Stimulated activated CD4-positive, alpha-beta T cell treated with anti-CD3 and anti-CD28 coated beads, TNF-alpha, amount 100 ng/mL, for 4 hours (primary cell): ENCODE measurements at places on chromosomes 6 and 20.

GRCh38 chr6:155970876-155971708, 515.5 kb upstream of the NOX3 start:
- no peak for DNase-seq

DNA sequence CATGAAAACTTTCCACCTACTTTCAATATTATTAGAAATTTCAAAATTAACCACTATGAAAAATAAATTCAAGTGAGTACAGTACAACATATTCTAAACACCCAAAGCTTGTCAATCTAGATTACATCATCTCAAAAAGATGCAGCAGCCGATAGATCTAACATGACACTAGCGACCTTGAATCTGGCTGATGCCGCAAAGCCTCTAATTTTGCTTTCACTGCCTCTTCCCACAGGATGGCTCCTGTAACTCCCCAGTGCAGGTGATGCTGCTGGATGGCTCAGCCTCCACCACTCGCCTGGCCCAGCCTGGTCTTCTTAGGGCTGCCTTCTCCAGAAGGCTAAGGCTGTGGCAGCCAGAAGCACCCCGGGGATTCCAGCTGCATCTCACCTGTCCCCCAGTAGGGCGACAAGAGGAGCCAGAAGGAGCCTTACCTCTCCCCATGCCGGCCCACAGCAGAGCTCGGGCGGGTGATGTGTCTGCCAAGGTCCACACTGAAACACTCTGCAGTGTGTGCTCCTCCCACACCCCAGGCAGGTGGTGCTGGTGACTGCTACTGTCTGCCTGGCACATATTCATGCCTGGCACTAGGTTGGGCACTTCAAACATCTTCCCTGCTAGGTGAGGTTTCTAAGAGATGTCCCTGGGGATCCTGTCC, 82.1 kb downstream of the SLC23A2 start:
- no peak for DNase-seq

- no peak for DNase-seq
These were observed 3.4 kb upstream of the ABHD16B start for GRCh38 chr20:63857764-63858392.

DNA sequence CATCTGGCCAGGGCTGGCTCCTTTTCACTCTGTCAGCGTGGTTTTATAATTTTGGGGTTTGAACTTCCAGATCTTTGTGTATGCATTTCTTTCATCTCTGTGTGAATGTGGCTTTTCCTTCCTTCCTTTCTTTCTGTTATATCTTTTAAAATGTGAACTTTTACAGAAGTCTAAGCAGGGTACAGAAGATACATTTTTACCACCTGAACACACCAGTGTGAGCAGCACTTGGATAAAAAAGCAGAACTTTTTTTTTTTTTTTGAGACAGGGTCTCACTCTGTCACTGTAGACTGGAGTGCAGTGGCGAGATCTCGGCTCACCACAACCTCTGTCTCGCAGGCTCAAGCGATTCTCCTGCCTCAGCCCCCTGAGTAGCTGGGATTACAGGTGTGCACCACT, 20.5 kb downstream of the CEBPB start:
- no peak for DNase-seq

- DNase-seq: no peak
These were observed 91.0 kb downstream of the ADGB start for GRCh38 chr6:146689806-146690205.

GRCh38 chr20:47357296-47358038, 968 bp upstream of the ZMYND8 start:
- peak; percentile 32 for DNase-seq

DNA sequence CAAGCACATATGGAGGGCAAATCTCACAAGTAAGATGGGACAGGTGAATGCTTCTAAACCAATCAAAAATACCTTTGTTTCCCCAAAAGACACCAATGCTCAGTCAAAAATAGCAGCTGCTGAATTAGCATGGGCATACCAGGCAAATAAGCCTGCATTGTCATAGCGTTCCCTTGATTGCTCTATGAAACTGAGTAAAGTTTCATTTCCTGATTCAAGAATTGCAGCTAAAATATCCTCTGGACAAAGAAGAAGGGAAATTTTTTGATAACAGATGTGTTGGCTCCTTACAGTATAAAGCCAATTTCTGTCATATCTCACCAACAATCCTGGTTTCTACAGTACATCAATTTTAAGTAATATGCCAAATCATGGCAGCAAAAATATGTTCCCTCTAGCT, 3.3 kb upstream of the TMEM14A start:
- DNase-seq: no peak

GRCh38 chr6:152983637-152984512, 1.0 kb upstream of the FBXO5 start:
- peak; percentile 90 for DNase-seq

- DNase-seq: no peak
These were observed 25.3 kb upstream of the FABP7 start for GRCh38 chr6:122754191-122754731.

GRCh38 chr6:3228771-3229565, 1.5 kb upstream of the TUBB2B start:
- DNase-seq: no peak

- DNase-seq: no peak
These were observed 113.7 kb upstream of the QKI start for GRCh38 chr6:163300838-163301237.
